ENCODE measurements at places on chromosomes 6 and 20. TPM values are rescaled to one million over a fixed set of nuclear protein-coding genes. Genes with fewer than 3 reads are reported as not detected.

DNA sequence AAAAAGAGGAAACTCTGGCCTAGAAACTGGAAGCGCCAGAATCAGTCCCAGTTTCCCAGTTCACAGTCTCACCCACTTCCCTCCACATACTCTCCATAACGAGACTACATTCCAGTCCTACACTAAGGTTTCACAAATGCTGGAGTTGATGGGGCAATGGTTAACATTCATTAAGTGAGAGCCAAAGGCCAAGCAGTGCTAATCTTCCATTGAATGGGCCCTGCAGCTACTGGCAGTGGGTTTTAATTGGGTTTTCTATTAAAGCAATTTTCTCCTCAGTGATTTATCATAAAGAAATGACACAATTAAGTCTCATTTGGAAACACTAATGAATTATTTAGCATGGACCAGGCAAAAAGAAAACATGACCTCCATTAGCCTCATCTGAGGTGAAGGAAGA lies 20.8 kb upstream of the NRSN1 start:
- H3K27me3 ChIP-seq: no peaks in the 10 kb centered on the region
- no peaks in the 10 kb centered on the region for H3K36me3 ChIP-seq
- DNase-seq: no peak
- H3K27ac ChIP-seq: no peak overlapping the region
- H3K4me1 ChIP-seq: no peaks in the 10 kb centered on the region

DNA sequence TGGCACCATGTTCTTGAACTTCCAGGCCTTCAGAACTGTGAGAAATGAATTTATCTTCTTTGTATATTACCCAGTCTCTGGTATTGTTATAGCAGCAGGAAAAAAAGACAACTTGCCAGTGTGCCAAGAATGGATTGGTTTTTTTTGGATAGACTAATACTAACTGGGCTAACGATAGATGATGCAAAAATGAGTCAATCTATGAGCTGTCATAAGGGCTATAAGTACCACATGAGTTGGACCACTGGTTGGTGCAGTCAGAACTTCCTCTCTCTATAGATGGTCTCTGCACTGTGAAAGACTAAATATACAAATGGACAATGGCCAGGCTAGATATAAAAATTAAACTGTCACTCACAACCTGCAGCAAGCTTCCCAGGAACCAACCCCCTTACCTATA lies 87.6 kb upstream of the COL21A1 start:
- no peak overlapping the region for H3K4me3 ChIP-seq
- peaks cover 3% of the 10 kb centered on the region for H3K4me1 ChIP-seq
- no peak for DNase-seq
- no peak overlapping the region for H3K27ac ChIP-seq
- no peaks in the 10 kb centered on the region for H3K27me3 ChIP-seq

DNA sequence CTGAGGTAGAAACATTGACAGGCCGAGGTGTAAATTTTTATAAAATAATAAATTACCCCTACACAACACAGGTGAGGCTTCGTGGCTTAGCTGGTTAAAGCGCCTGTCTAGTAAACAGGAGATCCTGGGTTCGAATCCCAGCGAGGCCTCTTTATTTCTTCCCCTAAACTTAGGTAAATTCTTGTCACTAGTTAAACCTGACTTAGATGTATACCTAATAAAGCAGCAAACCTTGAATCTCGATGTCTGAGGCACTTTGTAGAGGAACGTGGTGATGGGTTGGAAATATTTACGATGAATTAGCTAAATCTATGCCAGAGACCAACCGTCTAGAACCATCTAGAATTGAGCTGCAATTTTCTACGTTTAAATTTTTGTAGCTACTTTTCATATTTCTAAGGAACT lies 185.6 kb downstream of the OR2B2 start:
- H3K36me3 ChIP-seq: no peaks in the 10 kb centered on the region
- H3K27me3 ChIP-seq: peaks cover 8% of the 10 kb centered on the region
- H3K4me1 ChIP-seq: no peaks in the 10 kb centered on the region
- H3K4me3 ChIP-seq: no peak overlapping the region
- DNase-seq: no peak

GRCh38 chr6:163077134-163077533 lies 337.4 kb upstream of the QKI start:
- H3K27me3 ChIP-seq: no peaks in the 10 kb centered on the region
- H3K27ac ChIP-seq: no peak overlapping the region
- no peaks in the 10 kb centered on the region for H3K36me3 ChIP-seq
- H3K4me1 ChIP-seq: no peaks in the 10 kb centered on the region

DNA sequence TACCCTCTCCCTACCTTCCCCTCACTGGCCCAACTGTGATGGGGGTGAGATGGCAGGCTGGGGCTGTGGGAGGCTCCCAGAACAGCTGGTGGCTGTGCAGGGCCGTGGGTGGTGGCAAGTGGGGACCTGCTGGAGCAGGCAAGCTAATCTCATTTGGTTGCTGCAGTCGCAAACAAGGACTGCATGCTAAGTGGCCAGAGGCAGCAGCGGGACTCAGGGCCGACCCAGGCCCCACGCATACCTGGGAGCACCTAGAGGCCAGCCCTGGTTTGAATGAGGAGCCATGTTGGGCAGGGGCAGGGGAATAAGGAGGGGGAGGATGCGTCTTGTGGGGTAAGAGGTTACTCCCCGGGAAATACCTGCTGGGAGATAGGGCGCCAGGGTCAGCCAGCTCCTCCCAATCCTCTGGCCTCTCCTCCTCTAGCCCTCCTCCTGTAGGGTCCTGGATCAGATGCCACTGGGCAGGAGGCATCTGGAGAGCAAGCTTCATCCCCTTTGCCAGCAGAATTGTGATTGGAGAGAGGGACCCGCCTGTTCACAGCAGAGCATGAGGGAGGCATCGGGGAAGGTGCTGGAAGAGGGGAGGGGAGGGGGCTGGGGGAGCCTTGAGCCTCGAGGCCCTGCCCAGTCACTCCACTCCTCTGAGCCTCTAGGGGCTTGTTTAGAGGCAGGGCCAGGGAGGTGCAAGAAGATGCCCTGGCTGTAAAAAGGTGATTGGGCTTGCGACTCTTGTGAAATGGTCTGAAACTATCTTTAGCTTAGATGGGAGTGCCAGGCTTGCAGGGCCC lies 24.3 kb upstream of the CDH22 start:
- no peak for DNase-seq
- peaks cover 4% of the 10 kb centered on the region for H3K27me3 ChIP-seq
- no peaks in the 10 kb centered on the region for H3K4me1 ChIP-seq
- H3K36me3 ChIP-seq: no peaks in the 10 kb centered on the region

GRCh38 chr6:7742223-7742785 lies 16.4 kb downstream of the BMP6 start:
- H3K36me3 ChIP-seq: no peaks in the 10 kb centered on the region
- no peak overlapping the region for H3K4me3 ChIP-seq
- H3K27me3 ChIP-seq: no peaks in the 10 kb centered on the region

GRCh38 chr20:46269372-46269771 lies 38.9 kb downstream of the CDH22 start:
- DNase-seq: no peak
- H3K27me3 ChIP-seq: no peaks in the 10 kb centered on the region
- H3K27ac ChIP-seq: no peak overlapping the region

TOX2 gene
- 7.6 TPM for total RNA-seq

PRRT1 gene
- total RNA-seq: 4.8 TPM

- peaks cover 40% of the 10 kb centered on the region for H3K4me1 ChIP-seq
- H3K4me3 ChIP-seq: no peak overlapping the region
- H3K36me3 ChIP-seq: no peaks in the 10 kb centered on the region
- no peaks in the 10 kb centered on the region for H3K27me3 ChIP-seq
- no peak overlapping the region for H3K27ac ChIP-seq
Observed at GRCh38 chr20:25251019-25251418, 3.1 kb downstream of the PYGB start.

CGAS gene
- 2.9 TPM for total RNA-seq

C6orf141 gene
- total RNA-seq: 1.0 TPM

LSM14B gene
- 38.5 TPM for total RNA-seq

- no peak overlapping the region for H3K27ac ChIP-seq
- H3K4me1 ChIP-seq: no peaks in the 10 kb centered on the region
- no peak overlapping the region for H3K4me3 ChIP-seq
- no peaks in the 10 kb centered on the region for H3K36me3 ChIP-seq
- DNase-seq: no peak
Observed at GRCh38 chr6:84282550-84282949, 55.1 kb upstream of the CEP162 start.

GSTA2 gene
- total RNA-seq: 3.5 TPM

TNF gene
- total RNA-seq: 1.8 TPM

PNPLA1 gene
- not detected for total RNA-seq

TCP11 gene
- not detected for total RNA-seq

RFX6 gene
- total RNA-seq: 4.2 TPM

- H3K27me3 ChIP-seq: no peaks in the 10 kb centered on the region
- H3K36me3 ChIP-seq: no peaks in the 10 kb centered on the region
- H3K4me3 ChIP-seq: no peak overlapping the region
- no peak overlapping the region for H3K27ac ChIP-seq
Observed at GRCh38 chr6:64335195-64335594, 699.6 kb downstream of the PHF3 start.

- H3K4me1 ChIP-seq: no peaks in the 10 kb centered on the region
- no peak overlapping the region for H3K27ac ChIP-seq
- no peak overlapping the region for H3K4me3 ChIP-seq
- H3K27me3 ChIP-seq: no peaks in the 10 kb centered on the region
Observed at GRCh38 chr6:6407071-6407741, 86.7 kb upstream of the F13A1 start.

FAM162B gene
- 2.7 TPM for total RNA-seq

Measured in adrenal gland (tissue), 19 donors.